ENCODE measurements at places on chromosomes 4 and X. TPM values are rescaled to one million over a fixed set of nuclear protein-coding genes. Genes with fewer than 3 reads are reported as not detected.

VAMP7 gene
- 34.6 TPM for total RNA-seq

SLC25A43 gene
- 16.1 TPM for total RNA-seq

PFKFB1 gene
- 1.1 TPM for total RNA-seq

- DNase-seq = no peak
Observed at GRCh38 chr4:163613383-163613782, 118.9 kb downstream of the TMA16 start.

DNA sequence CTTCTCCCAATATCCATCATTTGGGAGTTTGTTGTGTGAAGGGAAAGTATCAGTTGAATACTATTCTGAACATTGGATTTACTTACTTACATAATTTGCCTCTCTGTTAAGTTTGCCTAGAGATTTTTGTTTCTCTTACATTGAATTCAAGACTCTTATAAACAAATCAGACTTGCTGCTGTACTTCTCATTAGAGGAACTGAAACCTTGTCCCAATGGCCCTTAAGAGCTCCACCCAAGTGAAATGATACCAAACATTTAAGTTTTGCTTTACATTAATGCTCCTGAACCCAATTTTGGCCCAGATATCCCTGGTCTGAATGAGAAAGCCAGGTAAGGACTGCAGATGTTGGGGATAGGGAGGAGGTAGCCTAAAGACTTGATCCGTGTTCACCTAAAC is 32.0 kb downstream of the HAND2 start:
- DNase-seq = no peak

DNA sequence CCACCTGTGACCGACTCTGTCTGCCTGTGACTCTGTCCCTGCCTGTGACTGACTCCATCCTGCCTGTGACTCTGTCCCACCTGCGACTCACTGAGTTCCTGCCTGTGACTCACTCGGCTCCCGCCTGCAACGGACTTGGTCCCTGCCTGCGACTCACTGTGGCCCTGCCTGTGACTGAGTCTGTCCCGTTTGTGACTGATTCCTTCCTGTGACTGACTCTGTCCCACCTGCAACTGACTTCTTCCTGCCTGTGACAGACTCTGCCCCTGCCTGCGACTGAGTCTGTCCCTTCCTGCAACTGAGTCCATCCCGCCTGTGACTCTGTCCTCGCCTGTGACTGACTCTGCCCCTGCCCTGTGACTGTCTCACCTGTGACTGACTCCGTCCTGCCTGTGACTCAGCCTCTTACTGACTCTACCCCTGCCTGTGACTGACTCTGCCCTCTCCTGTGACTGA is 9.6 kb upstream of the UVSSA start:
- DNase-seq = no peak

DNA sequence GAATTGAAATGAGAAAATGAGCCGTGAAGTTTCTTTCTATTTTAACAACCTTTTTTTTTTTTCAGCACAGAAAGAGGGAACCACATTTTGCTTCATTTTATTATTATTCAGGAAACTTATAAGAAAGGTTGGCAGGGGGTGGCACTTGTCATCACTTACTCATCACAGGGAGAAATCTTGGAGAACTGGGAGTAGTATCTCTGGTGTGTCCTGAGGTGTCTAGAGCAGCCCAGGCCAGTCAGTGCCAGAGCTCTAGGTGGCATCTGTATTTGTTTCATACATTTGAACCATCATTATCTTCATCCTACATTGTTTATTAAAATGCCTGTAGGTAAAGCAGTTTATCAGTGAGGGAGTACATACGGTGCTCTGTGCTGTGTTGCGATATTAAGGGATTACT is 43.8 kb upstream of the ARHGAP24 start:
- DNase-seq = no peak

DNA sequence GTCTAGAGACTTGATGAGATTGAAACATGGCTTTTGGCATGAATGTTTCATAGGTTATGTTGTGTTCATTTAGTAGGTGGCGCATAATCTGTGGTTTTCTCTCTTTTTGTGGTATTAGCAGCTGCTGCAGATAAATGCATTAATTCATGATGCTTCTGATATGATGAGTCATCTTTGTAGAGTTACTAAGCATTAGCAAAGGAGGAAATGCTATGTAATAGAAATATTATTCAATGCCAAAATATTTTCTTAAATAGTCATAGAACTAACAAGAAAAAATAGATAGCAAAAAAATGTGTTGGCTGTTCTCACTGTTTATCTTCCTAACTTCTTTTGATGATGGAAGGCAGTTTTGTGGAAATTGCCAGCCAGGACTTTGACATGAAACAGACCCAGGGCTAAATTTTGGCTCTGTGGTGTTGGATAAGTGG is 3.6 kb downstream of the ZXDB start:
- peak; percentile 69 for DNase-seq

Measured in sigmoid colon (tissue), 7 donors.